ENCODE measurements at places on chromosomes 7 and 10.

DNA sequence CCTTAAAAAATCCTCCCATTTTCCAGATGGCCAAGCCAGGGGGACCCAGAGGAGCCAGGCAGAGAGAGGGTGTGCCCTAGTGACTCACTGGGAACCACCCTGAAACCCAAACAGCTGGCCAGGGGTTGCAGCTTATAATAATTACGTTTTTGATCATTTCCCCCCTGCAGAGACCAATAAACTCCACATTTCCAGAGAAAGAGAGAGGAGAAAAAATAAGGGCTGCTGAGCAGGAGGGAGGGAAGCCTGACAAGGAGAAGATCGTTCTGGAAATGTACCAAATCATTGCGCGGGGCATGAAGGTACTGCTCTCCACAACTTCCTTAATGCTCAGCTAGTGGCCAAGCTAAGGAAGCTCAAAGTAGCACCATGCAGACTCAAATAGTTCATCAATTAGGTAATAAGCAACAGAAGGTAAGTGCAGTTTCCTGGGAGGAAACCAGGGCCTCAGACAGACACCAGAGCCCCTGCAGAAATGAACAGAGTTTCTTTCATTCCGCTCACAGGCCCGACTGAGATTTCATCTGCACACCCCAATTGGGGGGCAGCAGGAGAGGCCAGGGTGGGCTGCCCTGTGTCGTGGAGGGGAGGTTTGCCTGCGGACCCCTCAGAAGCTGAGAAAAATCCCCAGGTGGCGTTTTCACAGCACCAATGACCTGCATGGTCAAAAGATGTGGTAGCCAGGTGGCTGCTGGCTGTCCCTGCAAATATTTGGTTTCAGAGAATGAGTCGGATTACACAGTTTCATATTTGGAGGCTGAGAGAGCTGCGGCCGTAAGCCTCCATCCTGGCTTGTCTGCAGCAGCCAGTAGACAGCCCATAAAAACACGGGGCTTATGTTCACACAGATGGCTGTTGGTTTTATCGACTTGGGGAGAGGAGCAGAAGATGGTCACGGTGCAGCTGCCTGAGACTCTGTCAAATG lies 153.2 kb upstream of the LYZL2 start:
- no peak for DNase-seq

GRCh38 chr10:88530629-88531391 lies 52.3 kb downstream of the RNLS start:
- DNase-seq = no peak

GRCh38 chr10:133399123-133399601 lies 5.2 kb downstream of the MTG1 start:
- DNase-seq = no peak

GRCh38 chr7:105831824-105832535 lies 44.4 kb downstream of the ATXN7L1 start:
- DNase-seq = no peak

DNA sequence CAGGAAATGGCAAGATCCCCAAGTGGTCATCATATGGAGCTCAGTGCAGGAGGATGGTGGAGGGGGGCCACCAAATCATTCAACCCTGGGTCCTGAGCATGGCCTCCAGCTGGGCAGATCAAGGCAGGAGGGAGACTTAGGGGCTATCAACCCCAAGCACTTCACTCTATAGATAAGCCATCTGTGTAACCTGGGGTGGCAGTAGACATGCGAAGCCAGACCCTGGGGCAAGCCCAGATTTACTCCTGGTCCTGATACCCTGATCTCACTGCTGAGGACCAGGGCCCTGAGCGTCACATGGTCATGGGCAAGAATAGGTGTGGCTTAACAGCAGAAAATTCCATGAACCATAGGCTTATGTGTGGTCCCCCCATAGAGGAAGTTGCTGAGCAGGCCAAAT lies 173.0 kb upstream of the ADCY1 start:
- no peak for DNase-seq

DNA sequence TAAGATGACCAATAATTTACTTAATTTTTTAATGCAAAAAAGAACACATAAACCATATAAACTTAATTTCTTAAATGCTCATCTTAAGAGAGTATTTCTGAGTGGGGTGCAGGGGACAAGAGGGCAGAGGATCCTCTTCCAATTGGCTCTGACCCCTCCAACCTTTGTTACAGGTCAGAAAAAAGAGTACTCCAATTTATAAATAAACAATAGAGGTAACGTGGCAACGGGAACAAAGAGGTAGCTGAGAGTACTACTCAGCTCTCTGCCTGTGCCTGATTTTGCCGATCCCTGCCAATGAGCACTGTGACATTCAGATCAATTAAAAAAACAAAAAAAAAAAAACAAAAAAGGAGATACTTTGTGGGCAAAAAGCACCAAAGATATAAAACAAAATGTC lies 307.9 kb downstream of the PARD3 start:
- DNase-seq = no peak

GRCh38 chr7:102917436-102918353 lies 4.9 kb downstream of the LRRC17 start:
- no peak for DNase-seq

DNA sequence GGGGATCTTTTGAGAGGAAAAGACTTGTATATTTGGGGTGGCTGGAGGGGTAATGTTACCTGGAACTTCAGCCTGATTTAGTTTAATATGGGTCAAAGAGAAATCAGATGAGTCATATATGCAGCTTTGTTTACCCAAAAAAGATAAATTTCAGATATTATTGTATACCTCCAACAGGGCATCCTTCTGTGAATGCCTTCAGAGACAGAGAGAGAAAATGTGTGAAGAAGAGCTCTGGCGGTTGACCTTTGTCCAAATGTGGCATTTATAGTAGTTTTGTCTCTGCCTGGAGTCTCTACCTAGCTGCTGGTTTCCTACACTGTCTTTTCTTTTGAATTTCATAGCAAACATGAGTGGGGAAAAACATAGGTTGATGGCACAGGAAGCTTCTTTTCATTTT lies 21.6 kb downstream of the LRMDA start:
- no peak for DNase-seq

- no peak for DNase-seq
These were observed 472.5 kb upstream of the GHITM start for GRCh38 chr10:83666762-83667161.

DNA sequence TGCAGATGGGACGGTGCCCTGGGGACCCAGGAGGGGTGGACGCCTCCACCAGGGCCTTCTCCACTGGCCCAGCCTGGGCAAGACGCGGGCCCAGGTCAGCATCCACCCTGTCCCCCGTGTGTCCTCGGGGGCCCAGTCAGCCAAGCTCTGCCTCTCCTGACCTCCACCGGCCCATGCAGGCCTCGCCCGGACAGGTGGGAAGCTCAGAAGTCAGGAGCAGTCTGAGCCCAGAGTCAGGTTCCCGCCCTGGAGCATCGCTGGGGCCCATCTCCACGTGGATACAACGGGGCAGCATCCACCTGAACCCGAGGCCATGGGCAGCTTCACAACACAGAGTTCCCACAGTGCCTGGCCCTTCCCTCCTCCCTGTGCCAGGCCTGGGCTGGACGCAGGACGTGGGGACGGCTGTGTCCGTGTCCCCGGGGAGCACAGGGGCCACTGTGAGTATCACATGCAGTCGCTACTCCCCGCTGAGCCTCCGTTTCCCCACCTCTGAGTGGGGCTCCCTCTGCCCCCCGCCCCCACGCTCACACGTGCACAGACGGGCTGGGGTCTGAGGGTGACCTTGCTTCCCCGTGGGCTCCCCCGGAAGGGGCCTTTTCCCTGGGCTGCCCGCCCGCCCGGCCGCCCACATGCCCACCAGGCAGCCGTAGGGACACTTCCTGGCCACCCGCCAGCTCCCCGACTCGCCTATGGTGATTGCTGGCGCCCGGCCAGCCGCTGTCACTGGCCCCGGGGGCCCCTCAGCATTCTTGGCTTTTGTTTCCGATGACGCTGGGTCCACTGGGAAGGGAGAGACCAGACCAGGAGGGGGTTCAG lies 64.3 kb downstream of the PDGFA start:
- DNase-seq = no peak

DNA sequence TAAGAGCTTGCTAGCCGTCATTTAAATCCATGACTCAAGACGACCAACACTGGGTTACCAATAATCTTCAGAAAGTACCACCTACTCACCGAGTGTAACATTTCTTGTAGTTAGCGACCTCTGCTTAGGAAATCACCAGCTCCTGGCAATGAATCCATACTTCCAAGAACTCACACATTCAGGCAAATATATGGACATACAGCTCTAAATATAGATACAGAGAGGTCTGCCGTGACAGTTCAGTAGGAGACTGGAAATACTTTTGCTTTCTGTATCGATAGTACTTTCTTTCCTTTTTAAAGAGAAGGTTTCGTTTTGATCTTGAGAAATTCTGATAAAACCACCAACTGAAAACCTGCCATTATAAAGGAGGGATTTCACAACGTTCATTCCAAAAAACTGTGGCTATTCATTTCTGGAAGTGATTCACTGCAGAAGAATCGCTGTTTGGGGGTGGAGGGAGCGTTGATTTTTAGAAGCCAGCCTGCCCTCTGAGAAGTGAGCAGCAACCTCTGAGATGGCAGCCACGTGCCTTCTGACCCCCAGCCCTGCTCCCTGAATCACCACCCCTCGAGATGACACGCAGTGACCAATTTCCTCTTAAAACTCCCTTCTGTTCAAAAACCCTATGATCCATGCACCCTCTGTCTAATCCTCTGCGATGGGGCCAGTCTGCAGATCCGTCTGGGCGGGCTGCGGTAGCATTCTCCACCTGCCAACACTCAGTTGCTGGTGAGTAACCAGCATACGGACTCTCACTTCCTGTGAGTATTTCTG lies 179.0 kb upstream of the KLF14 start:
- peak; percentile 93 for DNase-seq

DNA sequence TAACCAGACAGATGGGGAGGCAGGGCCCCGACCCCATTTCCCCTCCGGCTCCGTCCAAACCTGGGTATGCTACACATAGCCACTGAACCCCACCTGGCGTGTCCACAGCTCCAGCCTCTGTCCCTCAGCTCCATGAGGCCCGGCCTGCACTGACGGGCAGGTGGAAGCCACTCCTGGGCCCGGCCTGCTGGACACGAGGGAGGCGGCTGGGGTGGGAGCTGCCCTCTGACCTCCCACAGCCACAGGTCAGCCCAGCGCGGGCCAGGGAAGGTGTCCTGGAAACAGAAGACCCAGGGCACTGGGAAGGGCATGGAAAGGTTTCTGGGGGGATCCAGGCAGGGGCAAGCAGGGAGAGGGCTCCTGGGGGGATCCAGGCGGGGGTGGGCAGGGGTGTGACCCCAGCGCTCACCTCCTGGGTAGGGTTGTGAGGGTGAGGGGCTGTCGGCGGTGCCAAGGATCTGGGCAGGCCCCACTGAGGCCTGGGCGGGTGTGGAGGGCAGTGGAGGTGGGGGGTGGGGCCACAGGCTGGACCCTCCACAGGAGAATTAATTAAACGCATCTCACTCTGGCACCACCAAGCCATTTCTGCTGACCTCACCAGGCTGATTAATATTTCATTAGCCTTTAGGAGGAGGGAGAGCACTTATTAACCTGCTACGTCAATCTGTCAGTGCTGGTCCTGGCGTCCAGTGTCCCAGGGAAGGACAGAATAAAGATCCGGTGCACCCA lies 108.9 kb downstream of the UNCX start:
- DNase-seq = no peak

DNA sequence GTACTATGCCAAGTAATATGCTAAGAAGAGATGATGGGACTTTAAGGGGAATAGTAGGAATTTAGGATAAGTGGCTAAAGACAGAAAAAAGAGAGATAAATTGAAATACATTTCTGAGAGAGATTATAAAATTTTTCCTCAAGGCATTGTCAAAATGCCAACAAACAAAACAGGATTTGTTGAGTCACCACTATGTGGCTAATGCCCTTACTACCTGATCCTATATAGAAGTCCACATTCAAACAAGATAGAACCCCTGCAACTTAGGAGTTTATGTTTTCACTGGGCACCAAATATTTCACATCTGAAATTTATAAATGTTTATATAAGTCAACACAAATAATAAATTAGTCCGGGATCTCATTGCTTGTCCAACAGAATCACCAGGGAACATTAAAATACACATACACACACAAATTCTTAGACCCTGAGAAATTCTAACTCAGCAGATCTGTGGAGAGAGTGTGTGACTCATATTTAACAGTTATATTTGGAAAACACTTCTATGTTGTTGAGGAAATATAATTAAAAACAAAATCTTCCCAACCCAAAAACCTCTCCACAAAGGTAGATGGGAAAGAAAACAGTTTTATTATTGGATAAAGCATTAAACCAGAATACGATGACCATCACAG lies 154.3 kb downstream of the PPP1R3A start:
- no peak for DNase-seq

DNA sequence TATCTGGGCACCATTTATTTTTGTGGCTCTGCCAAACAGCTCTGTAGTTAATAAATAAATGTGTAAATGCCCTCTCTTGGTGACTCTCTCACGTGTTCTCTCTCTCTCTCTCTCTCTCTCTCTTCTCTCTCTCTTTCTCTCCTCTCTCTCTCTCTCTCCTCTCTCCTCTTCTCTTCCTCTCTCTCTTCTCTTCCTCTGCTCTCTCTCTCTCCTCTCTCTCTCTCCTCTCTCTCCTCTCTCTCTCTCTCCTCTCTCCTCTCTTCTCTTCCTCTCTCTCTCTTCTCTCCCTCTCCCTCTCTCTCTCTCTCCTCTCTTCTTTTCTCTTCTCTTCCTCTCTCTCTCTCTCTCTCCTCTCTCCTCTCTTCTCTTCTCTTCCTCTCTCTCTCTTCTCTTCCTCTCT lies 145.8 kb upstream of the TMEM72 start:
- DNase-seq = no peak

GRCh38 chr7:103593691-103594090 lies 147.7 kb upstream of the SLC26A5 start:
- DNase-seq = peak; percentile 7

GRCh38 chr10:72079356-72079755 lies 9.0 kb downstream of the SPOCK2 start:
- no peak for DNase-seq

DNA sequence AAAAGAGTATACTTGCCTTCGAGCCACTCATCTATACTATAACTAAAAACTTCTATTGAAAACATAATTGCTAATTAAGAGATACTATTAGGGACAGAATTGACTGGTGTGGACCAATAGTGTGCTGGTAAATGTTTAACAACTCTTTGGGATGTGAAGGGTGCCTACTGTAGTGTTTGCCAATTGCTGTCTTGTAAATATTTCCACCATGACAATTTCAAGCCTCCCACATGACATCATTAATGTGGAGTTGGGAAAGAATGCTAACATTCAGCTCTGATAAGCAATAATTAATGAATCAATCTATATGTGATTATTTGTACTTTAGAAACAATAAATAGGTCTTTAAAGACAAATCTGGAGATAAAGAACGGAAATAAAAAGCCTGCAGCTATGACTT lies 136.8 kb downstream of the DGKB start:
- DNase-seq = no peak
